H1 (cell line): ENCODE measurements at places on chromosomes 2 and 18.

- no peak for DNase-seq
Measured at GRCh38 chr2:117940436-117940835, 73.4 kb downstream of the CCDC93 start.

GRCh38 chr18:12301263-12302005, 6.6 kb upstream of the TUBB6 start:
- DNase-seq: no peak

GRCh38 chr2:234951664-234952269, at the start of gene SH3BP4:
Gene SH3BP4 (plus strand): TSS chr2:234952017. CDS start chr2:235035003, 82,986 bp downstream.
- DNase-seq: peak; percentile 85

DNA sequence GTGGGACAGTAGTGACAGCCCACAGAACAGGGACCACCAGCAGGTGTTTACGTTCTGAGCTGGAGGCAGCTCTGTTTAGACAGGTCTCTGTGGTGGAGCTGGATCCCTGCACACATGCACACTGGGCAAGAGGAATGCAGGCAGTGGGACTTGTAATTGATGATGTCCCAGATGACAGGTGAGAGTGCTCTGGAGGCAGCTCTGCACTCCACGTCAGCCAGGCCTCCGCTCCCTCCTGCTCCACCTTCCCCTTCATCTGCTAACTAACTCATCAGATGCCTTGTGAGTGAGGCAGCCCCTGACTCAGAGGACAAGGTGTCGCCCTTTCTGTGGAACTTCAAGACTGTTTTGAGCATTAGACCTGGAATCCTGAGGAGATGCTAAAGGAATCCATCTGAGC, 53.2 kb downstream of the SH3YL1 start:
- DNase-seq: no peak

- no peak for DNase-seq
Measured at GRCh38 chr2:226702376-226702775, 97.2 kb downstream of the IRS1 start.

GRCh38 chr2:118094503-118094902, 6.2 kb downstream of the INSIG2 start:
- DNase-seq: no peak

GRCh38 chr2:231347081-231347480, 48.4 kb upstream of the B3GNT7 start:
- no peak for DNase-seq

DNA sequence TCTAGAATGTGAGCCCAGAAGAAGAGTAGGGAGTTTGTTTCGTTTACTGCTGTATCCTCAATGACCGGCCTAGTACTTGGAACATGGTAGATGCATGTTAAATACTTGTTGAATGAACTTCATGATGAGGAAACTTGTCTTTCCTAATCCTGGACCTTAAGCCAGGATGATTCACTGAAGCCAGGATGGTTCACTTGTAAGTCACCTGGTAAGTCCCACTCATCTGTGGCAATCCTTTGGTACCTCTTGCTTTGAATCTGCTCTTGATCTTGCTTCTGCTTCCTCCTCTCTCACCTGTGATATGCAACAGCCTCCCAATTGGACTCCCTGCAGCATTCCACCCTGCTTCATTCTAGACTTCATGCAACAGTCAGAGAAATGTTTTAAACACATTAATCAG, 43.6 kb downstream of the QPCT start:
- no peak for DNase-seq

GRCh38 chr2:158753641-158754611, 41.2 kb upstream of the DAPL1 start:
- peak; percentile 17 for DNase-seq

- no peak for DNase-seq
Measured at GRCh38 chr2:21793461-21793860, 669.7 kb downstream of the TDRD15 start.

DNA sequence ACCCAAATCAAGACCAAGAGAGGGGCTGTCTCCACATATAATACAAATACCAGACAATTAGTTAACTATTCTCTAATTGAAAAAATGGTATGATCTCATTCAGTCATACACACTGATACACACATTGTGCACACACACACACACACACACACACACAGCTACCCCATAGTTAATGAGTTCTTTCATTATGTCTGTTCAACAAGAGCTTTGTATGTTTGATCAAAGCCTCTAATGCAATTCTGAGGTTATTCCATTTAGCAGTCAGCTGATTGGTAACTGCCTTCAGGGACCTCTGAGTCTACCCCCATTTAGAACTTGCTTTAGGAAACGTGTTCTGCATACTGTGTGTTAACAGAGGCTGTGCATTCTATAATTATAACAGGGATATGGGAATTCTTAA, 741.4 kb upstream of the LRRTM4 start:
- DNase-seq: no peak

GRCh38 chr2:139031722-139032121, 251.5 kb upstream of the NXPH2 start:
- DNase-seq: no peak

DNA sequence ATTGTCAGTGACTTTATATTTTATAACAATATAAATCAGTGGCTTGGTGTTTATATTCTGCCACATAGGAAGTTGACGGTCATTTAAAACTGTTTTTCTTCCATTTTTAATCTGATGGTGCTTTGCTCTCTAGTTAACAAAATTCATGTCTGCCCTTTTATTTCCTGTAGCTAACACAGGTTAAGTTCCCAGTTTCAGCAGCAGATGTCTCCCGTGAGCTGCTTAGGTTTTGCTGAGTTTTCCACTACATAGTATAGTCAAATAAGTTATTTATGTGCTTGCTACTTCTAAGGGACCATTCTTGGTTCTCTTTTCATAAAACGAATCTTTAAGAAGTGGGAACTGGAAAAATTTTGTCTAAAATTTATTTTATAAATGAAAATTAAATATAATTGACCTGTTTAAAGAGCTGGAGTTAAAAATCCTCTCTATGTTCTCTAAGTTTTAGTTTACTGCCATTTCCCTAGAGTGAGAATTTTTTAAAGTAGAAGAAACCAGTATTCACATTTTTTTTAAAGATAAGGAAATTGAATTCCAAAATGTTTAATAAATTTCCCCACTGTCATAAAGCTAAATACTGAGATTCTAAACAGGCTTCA, 20.6 kb downstream of the HTR2B start:
- peak; percentile 64 for DNase-seq

- DNase-seq: no peak
Measured at GRCh38 chr2:219198974-219199373, 7.6 kb upstream of the ZFAND2B start.

DNA sequence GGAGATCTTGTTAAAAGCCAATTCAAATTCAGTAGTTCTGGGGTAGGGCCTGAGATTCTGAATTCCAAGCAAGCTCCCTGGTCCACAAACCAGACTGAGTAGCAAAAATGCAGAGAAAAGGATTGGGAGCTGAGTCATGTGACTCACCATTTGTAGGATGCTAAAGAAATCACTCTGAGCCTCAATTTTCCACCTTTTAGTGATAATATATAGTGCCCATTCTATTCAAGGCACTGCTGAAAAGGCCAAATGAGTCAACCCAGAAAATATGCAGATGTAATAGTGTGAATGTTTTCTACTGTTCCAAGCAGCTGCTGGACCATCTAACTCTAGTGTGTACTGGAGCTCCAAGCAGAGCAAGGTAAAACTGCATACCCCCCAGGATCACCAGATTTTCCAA, 47.2 kb downstream of the SLC14A2 start:
- no peak for DNase-seq

DNA sequence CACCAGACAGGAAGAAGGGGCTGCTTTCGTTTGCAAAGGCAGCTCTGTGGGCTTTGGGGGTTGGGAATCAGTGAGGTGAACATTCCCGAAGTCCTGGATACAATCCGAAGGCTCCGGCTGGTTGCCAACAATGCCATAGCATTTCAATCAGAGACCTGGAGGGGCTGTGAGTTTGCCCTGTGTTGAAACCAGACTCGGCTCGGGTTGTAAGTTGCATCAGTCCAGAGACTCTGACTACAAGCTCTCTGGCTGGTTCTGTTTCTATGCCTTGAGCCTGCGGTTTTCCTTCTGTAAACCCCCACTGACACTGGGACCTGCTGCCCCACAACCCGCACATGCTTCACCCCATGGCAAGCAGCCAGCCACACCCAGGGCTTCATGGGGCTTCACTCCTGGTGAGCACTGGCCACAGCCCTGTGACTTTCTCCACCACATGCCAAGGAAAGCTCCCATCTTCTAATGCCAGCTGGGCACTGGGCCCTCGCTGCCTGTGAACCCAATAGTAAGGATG, 85.7 kb upstream of the ODC1 start:
- no peak for DNase-seq

GRCh38 chr18:58241877-58242276, 197.9 kb downstream of the NEDD4L start:
- DNase-seq: no peak

GRCh38 chr2:127611076-127611925, 34.7 kb upstream of the GPR17 start:
- DNase-seq: no peak

DNA sequence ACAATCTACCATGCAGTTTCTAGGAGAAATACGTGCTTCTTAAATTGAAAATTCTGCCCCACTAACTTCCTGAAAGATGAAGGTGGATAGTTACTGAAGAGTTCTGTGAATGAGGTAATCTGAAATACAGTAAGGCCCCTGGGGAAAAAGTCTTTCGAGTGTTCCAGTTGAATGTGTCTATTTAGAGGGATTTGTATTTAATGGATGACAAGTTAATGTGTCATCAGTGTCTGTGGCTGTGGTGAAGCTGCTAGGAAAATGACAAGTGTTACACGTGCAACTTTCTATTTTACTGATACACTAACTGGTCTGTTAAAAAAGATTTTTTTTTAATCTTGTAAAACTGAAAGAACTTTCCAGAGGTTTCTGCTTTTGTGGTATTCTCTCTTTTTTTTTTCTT, 384.6 kb downstream of the STK39 start:
- DNase-seq: no peak

DNA sequence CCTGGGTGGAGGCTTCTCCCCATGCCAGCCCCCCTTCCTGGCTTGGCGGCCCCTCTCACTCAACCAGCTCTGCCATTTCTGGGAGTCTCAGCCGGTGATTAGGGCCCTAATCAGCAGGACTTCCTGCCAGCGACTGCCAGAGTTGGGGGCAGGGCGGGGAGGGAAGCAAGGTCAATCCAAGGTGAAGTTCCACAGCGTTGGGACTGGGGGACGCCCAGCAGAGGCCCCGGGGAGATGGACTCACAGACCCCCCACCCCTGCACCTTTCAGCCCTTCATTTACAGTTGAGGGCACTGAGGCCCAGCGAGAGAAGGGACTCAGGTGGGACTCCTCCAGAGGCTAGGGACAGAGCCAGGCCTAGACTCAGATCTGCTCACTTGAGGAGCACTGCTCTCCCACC, 65.3 kb downstream of the TNS1 start:
- DNase-seq: no peak

- no peak for DNase-seq
Measured at GRCh38 chr18:8069708-8070107, 502.6 kb downstream of the PTPRM start.

- DNase-seq: no peak
Measured at GRCh38 chr2:137952586-137953129, 11.6 kb upstream of the HNMT start.

GRCh38 chr2:199464606-199465352, 7.0 kb upstream of the SATB2 start:
- DNase-seq: no peak

GRCh38 chr18:67608615-67609273, 92.2 kb upstream of the DSEL start:
- DNase-seq: no peak

GRCh38 chr18:63197246-63197869, 122.2 kb downstream of the BCL2 start:
- DNase-seq: no peak

- DNase-seq: no peak
Measured at GRCh38 chr2:214005337-214005736, 405.5 kb upstream of the VWC2L start.

DNA sequence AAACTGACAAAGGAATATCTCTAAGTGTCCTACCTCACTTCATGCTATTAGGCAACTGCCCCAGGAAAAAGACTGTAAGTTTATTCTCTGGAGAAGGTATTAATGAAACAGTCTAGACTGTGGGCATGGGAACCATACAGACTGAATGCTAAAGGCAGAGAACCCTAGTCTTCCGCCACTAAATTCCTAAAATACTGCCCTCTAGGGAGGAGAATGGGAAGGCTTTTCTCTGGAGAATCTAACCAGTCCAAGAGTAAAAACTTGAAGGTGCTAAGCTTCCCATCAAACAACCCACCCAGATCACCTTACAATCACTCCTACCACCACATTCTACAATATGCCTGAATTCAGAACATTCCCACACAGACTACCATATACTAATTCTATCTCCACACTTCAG, 3.4 kb downstream of the SRBD1 start:
- peak; percentile 13 for DNase-seq

DNA sequence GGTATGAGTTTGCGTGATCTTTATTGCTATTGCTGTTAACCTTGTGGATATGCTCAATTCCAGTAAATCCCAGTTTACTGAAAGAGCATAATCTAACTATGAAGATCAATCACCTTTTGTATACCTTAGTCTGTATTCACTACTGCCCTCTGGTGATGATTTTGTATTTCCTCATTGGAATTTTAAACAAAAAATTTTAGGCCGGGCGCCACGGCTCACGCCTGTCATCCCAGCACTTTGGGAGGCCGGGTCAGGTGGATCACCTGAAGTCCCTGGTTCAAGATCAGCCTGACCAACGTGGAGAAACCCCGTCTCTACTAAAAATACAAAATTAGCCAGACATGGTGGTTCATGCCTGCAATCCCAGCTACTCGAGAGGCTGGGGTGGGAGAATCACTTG, 5.1 kb downstream of the COMMD1 start:
- no peak for DNase-seq

DNA sequence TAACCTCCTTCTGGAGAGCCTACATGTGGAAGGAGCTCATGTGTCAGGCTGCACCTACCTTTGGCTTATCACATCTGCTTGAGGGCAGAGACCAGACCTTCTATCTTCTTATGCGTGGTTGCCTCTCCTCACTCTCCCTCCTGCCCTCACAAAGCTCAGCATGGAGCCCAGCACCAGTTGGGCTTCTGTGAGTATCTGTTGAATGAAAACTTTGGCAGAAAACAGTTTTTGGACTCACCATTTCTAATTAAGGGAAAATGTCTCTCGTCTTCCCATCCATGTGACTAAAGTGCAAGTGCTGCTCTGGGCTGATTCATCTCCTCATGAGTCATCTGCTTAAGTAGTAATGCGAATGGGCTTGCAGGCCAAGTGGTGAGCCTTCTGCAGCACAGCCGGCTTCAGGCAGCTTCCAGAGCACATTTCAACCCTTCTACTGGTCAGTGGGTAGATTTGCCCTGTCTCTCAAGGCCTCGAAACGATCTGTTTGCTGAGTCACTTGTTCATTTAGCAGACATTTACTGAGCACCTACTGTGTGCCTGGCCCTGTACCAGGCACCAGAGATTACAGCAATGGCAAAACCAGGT, 102.6 kb downstream of the VSNL1 start:
- no peak for DNase-seq

DNA sequence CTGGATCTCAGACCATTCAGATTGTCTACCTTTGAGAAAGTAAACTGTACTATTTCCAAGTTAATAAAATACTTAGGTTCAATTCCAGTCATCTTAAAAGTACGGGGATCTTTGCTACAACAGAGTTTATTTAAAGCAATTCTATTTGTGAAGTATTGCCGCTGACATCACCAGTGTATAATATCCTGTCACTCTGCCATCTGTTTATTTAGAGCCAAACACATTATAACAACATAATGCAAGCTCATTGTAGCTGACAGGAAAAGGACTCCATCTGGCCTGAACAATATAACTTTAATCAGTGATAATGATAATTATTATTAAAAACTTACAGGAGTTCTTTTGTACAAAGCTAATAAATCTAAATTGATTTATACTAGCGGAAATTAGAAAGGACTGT, 786.8 kb downstream of the ERBB4 start:
- no peak for DNase-seq
